ENCODE measurements at places on chromosomes 3 and 15.

DNA sequence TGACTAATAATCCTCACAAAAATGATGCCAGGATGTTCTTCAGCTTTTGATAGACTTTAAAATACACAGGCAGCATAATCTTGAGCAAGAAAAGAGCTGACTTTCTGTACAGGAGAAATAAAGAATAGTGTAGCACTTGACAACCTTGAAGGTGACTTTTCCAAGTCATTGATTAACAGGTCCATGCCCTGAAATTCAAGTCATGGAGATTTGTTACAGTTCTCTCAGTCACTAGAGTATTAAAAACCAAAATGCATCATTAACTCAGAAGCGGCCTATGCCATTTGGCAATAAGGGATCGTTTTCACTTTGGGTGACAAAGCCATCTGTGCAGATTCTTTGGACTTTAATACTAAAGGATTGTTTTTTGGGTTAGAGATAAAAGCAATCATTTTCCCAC is 692.7 kb upstream of the SGO1 start:
- DNase-seq: no peak

GRCh38 chr3:43262194-43262593 is 24.1 kb upstream of the SNRK start:
- no peak for DNase-seq

DNA sequence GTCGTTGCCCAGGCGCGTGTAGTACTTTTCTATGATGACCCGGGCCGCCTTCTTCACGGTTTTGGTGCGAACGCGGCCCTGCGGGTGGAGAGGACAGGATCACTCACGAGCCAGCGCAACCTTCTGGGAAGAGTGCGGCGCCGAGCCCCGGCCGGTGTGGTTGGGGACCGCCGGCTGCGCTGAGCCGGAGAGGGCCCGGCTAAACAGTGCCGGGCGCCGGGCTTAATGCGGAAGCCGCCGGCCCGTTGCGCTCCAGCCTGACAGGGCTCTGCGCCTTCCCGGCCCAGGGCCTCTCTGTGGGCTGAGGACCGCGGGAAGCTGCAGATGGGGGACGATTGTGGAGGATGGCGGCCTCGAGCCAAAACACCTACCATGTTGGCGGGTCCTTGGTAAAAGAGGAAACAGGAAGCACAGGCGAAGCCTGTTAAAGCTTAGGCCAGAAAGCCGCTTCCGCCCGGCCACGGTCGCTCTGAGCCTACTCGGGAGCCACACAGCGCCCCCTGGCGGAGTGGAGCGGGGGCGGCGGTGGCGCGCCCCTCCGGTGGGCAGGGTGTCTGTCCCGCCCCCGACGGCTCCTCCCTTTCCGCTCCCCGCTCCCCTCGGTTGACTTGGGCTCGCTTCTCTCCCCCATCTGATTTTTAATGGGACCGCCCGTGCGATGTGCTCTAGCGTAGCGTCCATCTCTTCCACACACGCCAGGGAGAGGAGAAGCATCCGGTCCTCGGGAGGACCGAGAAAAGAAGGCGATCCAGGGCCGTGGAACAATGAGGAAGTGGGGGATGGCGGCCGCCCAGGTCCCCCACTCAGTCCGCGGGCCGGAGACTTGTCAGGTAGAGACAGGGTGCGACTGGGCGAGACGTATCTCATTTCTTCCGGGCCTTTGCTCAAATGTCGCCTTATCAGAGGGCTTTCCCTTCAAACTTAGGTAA is at the start of gene RPS17:
Gene RPS17, minus strand, starts transcription at position 403 of the 929 bp plus-strand sequence. Its CDS starts 29 bp downstream, at position 374.
- DNase-seq: peak; percentile 97

DNA sequence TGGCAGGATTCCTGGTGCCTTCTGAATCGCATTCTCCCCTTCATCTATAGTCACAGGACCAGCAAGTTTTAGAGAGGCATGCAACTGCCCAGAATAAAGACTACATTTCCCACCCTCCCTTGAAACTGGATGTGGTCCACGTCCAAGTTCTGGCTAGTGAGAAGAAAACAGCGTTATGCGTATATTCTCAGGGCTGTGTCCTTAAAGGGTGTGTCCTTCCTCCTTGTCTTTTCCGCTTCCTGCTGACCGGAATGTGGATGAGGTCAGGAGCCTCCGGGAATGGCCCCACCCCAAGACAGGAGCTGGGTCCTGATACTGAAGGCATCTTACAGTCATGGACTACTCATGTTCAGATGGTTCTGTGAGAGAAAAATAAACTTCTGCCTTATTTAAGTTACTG is 20.2 kb downstream of the CHST2 start:
- DNase-seq: no peak

DNA sequence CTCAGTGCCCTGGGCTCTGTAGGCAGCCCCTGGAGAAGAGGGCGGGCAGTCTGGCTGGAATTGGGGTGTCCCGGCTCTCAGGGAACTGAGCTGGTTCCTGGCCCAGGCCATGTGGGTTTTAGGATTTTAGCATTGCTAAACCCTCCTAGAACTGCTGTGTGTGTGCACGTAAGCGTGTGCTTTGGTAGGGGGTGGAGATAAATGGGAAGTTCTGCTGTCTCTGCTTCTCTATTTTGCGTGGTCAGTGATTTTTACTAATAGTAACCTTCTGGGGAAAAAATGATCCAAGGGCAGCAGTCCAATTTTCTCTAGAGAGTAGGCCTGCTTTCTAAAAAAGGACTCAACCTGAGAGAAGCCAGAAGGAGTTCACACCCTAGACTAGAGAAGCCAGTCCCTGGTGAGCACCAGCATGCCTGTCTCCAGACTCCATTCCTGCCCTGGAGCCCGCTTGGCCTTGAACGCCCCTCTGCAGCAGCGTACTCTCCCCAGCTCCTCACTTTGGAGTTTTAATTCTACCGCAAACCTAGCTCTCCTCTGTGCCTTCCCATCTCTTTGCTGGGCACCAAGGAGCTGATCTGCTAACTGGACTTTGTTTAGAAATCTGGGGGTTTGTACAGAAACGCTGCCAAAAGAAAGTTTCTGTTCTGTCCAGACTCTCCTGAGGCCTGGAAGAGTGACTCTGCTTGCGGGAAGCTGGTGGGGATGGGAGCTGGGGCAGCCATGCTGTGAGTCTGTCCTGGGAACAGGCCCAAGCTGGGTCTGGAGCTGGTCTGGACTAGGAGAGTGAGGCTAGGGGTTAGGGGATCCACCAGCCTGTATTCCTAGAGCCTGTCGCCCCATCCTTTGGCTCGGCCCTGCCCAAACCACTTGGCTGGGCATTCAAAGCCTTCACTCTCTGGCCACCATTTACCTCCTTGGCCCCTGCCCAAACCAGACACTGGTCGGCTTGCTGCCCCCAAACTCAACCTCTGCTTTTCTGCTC is 19.7 kb downstream of the CORO2B start:
- no peak for DNase-seq

DNA sequence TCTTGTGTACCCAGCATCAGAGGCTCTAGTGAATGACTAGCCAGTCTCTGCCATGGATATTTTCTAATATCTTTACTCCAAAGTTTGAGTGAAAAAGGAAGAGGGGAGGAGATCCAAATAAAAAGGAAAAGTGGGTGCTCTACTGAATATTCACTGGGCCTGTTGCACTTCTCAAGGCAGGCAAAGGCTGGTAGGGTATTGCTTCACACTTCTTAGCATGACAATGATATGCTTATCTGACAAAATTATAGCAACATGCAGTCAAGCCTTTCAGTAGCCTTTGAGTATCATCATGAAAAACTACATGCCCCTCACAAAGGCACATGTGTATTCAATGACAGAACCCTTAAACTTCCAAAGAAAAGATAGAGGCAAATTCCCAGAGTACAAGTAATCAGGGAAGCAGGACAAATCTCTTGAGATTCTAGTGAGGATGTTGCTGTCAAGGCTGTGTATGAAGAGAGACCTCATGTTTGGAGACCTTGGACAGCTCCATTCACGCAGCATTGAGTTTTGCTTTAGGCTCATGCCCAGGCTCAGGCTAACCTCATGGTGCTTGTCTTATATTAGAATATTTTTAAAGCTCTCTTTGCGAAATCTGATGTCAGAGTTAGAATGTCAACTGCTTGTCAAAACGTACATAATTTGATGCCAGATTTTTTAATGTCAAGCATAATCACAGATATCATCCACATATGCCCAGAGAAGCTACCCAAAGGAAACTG is 506.9 kb downstream of the OCA2 start:
- no peak for DNase-seq

DNA sequence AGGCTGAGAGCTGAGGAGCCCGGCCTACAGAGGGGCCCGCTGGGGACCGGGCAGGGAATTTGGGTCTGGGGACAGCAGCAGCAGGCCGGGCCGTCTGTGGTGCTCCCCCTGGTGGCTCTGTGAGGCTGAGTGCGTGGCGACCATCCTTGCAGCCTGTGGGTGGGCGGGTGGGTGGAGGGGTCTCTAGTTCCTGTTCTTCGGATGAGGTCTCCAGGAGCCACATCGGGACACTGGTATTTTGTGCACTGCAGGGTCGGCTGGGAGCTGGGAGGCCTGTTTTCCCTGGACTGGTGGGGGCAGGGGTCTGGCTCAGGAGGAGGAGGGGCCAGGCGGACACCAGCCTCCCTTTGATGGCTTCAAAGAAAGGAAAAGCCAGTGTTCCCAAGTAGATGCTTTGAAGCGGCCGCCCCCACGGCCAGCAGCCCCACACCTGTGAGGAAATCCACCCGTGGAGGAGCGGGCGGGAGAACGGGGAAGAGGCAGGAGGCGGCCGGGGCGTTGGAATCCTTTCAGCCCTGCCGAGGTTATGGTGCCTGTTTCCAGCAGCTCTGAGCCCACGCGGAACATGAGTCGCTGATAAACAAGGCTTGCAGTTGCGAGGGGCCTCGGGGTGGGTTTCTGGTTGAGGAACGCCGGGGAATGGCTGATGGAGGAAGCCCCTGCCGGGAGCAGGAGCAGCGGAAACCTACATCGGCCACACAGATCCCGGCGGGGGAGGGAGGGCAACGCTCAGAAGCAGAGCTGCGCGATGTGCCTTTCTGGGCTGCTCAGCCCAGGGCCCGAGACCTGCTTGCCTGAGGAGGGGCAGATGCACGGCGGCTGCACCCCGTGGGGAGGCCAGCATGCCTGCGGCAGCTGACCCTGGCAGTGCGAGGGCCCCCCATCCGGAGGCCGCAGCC is 154.3 kb downstream of the NSMCE3 start:
- DNase-seq: peak; percentile 36

GRCh38 chr3:9339761-9340471 is 22.9 kb upstream of the THUMPD3 start:
- no peak for DNase-seq

DNA sequence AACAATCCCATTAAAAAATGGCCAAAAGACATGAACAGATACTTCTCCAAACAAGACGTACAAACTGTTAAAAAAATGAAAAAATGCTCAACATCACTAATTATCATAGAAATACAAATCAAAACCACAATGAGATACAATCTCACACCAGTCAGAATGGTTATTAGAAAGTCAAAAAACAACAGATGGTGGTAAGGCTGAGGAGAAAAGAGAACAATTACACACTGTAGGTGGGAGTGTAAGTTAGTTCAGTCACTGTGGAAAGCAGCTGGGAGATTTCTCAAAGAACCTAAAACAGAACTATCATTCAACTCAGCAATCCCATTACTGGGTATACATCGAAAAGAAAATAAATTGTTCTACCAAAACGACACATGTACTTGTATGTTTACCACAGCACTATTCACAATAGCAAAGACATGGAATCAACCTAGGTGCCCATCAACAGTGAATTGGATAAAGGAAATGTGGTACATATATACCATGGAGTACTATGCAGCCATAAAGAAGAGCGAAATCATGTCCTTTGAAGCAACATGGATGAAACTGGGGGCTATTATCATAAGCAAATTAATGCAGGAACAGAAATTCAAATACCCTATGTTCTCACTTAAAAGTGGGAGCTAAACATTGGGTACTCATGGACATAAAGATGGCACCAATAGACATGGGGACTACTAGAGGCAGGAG is 51.5 kb downstream of the MYO1E start:
- DNase-seq: no peak

- DNase-seq: no peak
Observed at GRCh38 chr15:26287381-26287780, 424.3 kb upstream of the ATP10A start.

DNA sequence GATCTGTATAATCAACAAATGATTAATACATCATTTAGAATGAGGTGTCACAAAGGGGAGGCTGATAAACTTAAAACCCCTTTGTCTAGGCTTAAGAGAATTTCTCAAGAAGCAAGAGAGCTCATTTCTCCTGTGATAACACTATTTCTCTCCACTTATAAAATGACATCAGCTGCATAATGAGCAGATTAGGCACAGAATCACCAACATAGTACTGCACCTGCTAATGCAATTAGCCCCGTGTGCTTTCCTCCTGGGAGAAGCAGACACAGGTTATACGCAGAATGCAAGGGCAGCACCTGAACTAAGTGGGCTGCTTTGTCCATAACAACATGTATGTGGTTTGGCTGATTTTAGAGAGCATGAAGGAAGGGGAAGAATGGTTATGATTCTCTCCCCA is 515.3 kb upstream of the CFAP20DC start:
- no peak for DNase-seq

- DNase-seq: no peak
Observed at GRCh38 chr3:87044846-87045245, 53.9 kb upstream of the VGLL3 start.

DNA sequence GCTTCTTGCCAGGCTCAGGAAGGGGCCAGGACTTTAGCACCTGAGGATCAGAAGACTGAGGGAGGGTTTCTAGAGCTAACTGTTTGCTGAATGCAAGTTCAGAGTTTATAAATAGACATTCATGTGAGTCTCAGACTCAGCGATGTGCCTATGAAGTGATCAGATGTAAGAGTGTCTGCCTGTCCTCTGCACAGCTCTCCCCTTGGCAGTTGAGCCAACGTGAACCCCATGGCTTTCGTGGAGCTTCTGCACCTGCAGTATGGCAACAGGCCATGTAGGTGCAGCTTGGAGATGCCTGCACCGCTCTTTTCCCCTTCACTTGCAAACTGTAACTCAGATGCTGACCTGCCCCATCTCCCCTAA is 141.9 kb downstream of the CHDH start:
- no peak for DNase-seq

GRCh38 chr3:194631696-194632095 is 1.5 kb downstream of the TMEM44 start:
- no peak for DNase-seq

- DNase-seq: no peak
Observed at GRCh38 chr3:60274646-60275045, 976.6 kb downstream of the FHIT start.

GRCh38 chr3:194095464-194095863 is 40.5 kb upstream of the HES1 start:
- no peak for DNase-seq
